ENCODE measurements at places on chromosomes 1 and 21.

DNA sequence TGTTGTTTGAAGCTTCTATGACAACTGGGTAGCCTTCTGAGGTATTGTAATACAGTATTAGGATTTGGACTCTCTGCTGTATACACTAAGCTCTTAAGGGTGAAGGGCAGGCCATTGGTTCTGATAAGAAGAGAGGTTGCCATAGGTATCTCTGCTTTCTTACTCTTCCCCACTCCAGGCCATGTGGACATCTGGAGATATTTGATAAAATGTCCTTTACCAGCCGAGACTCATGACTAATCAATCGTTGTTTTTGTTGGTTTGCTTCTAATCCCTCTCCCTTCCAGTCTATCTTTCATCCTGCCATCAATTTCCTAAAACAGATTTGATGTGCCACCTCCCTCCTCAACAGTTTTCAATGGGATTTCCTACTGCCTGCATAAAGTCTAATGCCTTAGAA is 64.6 kb upstream of the WDR26 start:
- no peak for DNase-seq

- DNase-seq, result peak; percentile 65
Observed at GRCh38 chr21:42117229-42117966, 46.3 kb downstream of the UMODL1 start.

DNA sequence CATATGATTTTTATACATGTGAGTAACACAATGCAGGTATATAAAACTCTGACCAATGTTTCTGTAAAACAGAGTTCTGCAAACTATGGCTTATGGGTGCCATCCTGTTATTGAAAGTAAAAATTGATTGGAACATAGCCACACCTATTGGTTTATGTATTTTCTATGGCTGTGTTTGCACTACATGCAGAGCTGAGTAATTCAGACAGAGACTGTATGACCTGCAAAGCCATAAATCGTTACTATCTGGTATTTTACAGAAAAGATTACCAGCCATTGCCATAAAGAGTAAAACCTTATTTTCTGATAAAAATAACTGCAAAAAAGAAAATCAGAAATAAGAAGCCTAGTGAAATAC is 13.1 kb downstream of the GBP1 start:
- no peak for DNase-seq

- no peak for DNase-seq
Observed at GRCh38 chr1:45216200-45216541, 9.8 kb upstream of the ZSWIM5 start.
